A375 (cell line): ENCODE measurements at places on chromosomes 6 and 20. TPM values are rescaled to one million over a fixed set of nuclear protein-coding genes. Genes with fewer than 3 reads are reported as not detected.

The SPATS1 gene
- total RNA-seq = not detected in 2 replicates

The GNMT gene
- total RNA-seq = 0.57 TPM in 1 of 2 replicates, not detected in the other

The HRH3 gene
- total RNA-seq = not detected in 2 replicates

The ELOVL2 gene
- total RNA-seq = 0.24 and 0.30 TPM in 2 replicates

The LRP11 gene
- total RNA-seq = 14.5 and 24.6 TPM in 2 replicates
